CD4-positive, alpha-beta T cell treated with Interleukin-17A for 4 hours (primary cell): ENCODE measurements at places on chromosomes 11 and 22.

GRCh38 chr11:112616327-112617097 lies 344.7 kb upstream of the NCAM1 start:
- no peak for DNase-seq

GRCh38 chr22:48426466-48427380 lies 1401.0 kb downstream of the BRD1 start:
- DNase-seq: no peak

DNA sequence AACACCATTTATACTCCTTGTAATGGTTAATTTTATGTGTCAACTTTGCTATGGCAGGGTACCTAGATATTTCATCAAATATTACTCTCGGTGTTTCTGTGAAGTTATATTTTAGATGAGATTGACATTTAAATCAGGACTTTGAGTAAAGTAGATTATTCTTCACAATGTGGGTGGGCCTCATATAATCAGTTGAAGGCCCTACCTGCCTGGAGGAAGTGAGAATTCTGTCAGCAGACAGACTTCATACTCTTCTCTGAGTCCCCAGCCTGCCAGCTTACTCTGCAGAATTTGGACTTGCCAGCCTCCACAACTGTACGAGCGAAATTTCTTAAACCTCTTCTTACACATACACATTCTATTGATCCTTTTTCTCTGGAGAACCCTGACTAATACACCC lies 49.3 kb upstream of the SYT9 start:
- DNase-seq: no peak

- DNase-seq: no peak
Measured at GRCh38 chr11:70587075-70587389, 188.7 kb downstream of the CTTN start.

DNA sequence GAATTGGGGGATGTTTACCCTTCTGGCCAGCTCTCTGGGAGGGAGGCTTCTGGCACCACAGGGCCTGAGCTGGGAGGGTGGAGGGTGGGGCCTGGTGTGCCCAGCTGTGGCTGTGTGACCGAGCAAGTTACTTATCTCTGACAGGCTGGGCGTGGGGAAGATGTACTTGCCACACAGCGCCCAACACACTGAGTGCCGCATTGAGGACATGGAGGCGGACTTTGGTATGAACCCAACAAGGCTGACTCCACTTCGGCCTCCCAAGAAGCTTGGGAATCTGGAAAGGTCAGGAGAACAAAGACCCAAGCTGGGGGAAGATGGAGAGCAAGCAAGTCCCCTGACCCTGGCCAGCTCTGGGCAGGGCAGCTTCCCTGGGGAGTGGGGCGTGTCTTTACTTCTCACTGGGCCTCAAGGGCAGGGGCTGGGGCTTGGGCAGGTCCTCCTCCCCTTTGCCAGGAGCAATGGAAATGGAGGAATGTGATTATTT lies 2.4 kb upstream of the MGAT3 start:
- no peak for DNase-seq
